ENCODE measurements at places on chromosomes 16 and 17. TPM values are rescaled to one million over a fixed set of nuclear protein-coding genes. Genes with fewer than 3 reads are reported as not detected.

DNA sequence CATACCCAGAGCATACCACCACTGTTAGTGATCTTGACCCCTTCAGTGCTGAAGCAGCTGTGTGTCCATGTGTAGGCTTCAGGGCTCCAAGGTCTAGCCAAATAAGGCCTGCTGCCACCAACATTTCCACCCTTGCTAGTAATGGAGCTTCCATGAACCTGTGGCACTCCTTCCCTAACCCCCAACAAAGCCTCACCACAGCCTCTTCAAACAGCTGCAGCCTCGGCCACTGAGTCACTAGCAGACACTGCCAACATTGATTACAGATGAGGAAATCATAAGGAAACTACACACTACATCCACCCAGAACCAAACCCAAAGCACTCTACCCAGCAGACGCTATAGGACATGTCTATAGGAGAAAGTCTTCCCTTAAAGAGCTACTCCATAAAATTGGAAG lies 610.7 kb downstream of the KCNJ2 start:
- no peak for DNase-seq

DNA sequence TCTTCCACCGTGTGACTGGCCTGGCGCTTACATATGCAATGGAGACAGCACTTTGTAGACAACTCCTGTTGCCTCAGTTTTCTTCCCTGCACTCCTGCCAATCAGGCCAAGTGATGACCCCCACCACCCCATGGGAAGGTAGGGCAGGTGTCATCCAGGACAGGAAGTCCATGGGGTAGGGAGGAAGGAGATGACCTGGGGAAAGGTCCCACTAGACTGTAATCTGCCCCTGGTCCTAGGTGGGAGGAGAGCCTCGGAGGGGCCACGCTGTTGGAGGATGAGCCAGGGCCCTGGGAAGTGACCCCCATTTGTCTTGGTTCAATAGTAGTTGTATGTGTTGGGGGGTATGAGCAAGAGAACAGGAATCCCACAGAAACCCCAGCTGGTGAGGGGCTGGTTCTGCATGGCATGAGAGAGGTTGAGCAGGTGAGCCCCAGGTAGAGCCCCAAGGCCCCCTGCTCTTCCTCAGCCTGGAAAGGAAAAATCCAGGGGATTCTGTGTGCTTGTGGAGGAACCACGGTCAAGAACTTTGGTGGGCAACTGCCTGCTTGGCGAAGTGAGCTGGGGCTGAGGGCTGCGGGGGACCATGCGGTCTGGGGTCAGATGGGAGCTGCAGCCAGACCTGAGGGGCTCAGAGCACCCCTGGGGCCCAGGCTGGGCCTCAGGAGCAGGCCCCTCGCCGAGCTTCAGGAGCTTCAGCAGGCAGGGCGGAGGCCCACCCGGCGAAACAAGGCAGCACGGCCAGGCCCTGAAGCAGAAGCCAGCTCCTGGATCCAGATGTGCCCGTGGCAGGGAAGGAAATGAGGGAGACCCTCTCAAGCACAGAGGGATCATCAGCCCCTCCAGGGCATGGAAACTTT lies 50.7 kb downstream of the NT5M start:
- no peak for DNase-seq

GRCh38 chr17:63933598-63933997 lies 1.5 kb upstream of the CD79B start:
- DNase-seq: no peak

DNA sequence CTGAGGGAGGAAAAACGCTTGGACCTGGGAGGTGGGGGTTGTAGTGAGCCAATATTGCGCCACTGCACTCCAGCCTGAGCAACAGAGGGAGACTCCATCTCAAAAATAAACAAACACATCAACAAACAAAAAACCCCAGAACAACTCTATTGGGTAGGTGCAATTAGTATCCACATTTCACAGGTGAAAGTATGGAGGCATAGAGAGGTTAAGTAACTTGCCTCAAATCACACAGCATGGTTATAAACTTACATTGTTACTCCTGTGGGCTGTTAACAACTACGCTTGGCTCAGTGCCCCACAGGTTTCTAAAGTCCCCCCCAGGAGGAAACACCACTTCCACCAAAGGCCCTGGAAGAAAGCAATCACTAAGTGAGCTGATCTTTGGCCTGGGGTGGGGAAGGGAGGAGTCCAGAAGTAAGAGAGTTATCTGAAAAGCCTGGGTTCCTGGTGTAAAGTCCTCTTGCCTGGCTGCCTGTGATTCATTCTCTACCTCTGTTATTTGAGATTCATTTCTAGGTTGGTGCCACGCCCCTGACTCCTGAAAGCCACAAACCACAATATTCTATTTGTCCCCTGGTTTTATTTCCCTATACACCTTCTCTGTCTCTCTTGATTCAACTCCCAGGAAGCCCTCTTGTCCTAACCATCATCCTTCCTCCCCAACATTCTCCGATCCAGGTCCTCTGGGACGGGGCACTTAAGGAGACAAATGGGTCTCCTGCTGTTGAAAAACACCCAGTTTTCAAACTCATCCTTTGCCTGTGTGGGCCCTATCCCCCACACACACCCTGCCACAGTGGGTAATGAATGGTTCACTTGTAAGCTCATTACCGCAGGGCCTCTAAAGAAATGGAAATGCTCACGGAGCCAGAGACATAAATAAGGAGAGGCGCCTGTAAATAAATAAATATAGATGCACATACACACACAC lies 195.4 kb downstream of the XYLT1 start:
- peak; percentile 65 for DNase-seq

DNA sequence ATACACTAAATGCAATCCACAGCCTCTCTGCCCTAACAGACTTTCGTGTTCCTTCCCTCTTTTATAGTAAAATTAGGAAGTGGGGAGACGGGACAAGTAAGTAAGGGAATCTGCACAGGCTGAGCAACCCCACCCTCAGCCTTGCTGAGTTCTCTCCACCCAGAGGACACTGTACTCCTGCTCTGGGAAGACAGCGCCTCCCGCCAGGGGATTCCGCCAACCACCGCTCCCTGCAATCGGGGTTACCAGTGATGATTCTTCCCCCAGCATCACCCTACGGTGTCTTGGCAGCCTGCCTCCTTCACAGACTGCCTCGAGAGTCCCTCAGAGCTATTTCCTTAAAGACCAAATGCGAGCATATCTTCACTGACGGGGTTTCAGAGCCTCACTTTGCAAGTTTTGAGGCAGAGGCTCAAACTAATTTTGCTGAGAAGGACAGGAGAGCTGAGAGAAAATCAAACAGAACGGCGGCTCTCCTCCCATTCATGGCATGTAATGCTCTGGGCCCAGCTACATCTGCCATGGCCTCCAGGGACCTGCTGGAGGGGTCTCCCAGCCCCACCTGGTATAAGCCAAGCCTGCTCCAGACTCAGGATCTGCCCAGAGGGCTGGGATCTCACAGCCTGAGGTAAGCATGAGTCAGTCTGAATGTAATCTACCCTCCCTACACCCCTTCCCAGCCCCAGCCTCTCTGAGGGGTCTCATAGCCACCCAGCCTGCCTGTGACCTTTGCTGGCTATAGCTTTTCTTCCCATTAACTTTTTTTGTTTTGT lies 22.7 kb upstream of the ASGR2 start:
- DNase-seq: no peak

GRCh38 chr16:21654466-21654865 lies 2.1 kb upstream of the IGSF6 start:
- DNase-seq: no peak

GRCh38 chr17:47267354-47267828 lies 13.8 kb downstream of the ITGB3 start:
- no peak for DNase-seq

- DNase-seq: no peak
These were observed 25.2 kb downstream of the COTL1 start for GRCh38 chr16:84592718-84593117.

DNA sequence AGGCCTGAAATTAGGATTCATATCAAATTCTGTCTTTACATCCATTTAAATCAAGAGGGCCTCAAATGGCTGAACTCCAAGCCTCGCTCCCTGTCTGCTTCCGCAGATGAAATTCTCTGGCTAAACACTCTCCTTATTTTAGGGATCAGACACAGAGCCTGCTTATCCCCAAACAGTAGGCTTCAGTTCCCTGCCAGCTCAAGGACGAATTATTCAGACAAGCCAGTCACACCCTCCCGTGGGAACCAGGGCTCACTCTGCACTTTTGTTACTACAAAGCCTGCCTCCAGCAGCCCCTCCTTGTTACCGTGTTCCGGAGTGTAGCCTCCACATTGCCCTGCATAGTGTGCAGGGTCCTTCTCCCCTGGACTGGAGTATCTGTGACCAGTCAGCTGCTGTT lies 46.6 kb upstream of the LCMT1 start:
- DNase-seq: no peak

GRCh38 chr17:78821961-78822360 lies 18.7 kb downstream of the USP36 start:
- DNase-seq: no peak

DNA sequence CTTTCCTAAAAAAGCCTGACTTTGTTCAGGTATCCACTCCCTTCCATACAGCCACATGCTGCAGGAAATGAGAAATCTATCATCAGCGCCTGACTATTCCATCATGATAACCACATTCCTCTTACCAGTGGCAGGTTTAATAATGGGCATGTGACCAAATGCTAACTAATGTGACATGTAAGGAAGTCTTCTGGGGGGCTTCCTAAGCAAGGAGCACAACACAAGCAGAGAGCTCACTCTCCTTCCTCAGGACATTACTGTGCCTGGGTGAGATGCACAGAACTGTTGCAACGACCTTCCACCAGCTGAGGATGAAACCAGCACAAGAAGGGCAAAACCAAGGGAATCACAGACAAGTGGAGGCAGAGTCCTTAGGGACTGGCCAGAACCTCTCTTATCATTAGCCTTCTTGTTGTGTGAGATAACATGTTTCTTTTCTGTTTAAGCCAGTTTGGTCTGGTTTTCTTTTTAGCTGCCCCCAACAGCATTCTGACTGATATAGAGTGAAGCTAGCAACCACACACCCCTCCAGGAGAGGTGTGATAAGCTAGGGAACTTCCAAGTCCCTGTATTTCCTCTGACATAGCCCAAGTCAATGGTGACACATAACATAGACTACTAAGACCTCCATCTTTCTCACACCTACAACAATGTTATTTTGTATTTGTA lies 16.9 kb downstream of the MYO1D start:
- DNase-seq: no peak

GRCh38 chr17:77214743-77215142 lies 74.0 kb downstream of the SEC14L1 start:
- DNase-seq: peak; percentile 69

DNA sequence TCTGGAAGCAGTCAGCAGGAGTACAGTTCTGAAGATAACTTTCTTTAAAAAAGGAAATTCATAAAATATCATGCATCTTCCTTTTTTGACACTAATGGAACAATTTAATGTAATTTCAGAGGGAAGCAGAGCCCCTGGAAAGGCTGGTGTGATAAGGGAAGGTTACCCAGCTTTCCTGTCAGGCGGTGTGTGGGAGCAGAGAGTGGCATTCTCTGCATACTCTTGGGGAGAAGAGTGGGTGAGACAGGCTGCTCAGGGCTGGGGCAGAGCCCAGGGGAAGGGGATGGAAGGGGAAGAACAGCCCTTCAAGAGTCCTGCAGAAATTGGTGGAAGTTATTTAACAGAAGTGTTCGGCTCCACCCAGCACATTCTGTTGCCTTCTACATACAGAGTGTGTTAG lies 84.7 kb downstream of the PRKCB start:
- no peak for DNase-seq

DNA sequence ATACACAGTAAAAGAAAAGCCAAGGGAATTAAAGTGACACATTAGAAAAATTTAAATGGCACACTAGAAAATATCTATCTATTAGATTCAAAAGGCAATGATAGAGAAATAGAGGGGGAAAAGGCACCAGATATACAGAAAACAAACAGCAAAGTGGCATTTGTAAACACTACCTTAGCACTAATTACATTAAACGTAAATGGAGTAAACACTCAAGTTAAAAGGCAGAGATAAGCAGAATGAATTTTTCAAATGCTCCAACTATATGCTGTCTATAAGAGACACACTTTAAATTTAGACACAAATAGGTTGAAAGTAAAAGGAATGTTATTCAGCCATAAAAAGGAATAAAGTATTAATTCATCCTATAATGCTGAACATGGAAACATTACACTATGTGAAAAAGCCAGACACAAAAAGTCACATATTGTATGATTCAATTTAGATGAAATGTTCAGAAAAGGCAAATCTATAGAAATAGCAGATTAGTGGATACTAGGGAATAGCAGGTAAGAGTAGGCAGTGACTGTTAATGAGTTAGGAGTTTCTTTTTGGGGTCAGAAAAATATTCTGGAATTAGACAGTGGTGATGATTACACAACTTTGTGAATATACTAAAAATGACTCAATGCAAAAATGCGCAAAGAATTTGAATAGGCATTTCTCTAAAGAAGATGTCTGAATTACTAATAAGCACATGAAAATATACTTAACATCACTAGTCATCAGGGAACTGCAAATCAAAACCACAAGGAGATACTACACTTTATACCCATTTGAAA lies 92.4 kb downstream of the BRIP1 start:
- DNase-seq: no peak

GRCh38 chr16:89860747-89861304 lies 12.6 kb upstream of the TCF25 start:
- DNase-seq: peak; percentile 95

GRCh38 chr16:89730610-89731234 lies 9.4 kb downstream of the ZNF276 start:
- no peak for DNase-seq

DNA sequence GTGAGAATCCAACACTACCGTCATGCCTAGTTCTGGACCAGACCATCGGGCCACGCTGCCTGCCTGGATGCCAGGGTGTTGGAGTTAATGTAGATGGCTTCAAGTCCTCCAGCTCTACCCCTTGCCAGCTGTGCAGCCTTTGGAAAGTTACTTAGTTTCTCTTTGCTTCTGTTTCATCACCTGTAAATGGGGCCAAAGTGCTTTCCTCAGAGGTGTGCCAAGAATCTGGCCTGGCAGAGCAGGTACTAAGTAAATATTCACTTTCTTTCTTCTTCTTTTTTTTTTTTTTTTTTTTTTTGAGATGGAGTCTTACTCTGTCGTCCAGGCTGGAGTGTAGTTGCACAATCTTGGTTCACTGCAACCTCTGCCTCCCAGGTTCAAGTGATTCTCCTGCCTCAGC lies 159.5 kb upstream of the RPL38 start:
- no peak for DNase-seq

DNA sequence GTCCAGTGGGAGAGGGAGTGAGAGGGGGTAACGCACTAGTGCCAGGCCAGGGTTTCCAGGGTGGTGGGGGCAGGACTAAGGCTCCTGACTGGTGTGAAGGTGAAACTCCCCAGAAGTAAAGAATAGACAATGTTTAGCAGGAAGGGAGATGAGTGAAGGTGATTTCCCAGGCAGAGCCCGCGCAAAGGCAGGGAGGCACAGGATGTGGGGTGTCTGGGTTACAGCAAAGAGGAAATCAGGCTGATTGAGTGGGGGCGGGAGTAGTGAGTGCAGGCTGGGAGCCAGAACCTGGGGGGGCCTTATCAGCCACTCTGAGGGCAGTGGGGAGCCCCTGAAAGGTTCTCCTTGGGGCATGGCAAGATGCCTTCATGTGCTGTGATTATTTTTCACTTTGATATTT lies 167.5 kb downstream of the UTP18 start:
- DNase-seq: peak; percentile 93

The SLX4 gene
- total RNA-seq: 10.9 TPM

The ASPSCR1 gene
- 37.3 TPM for total RNA-seq

The NTN1 gene
- 0.43 TPM for total RNA-seq

The MLKL gene
- 21.9 TPM for total RNA-seq

The AIPL1 gene
- not detected for total RNA-seq

The TSNAXIP1 gene
- total RNA-seq: 0.65 TPM

The MC1R gene
- total RNA-seq: 5.9 TPM

The SDR42E1 gene
- 5.4 TPM for total RNA-seq

All from activated CD4-positive, alpha-beta T cell treated with anti-CD3 and anti-CD28 coated beads, Interleukin-2, amount 10 ng/mL, durations not matched to agents 24 days and 14 days (primary cell).